Daoy (cell line): ENCODE measurements at places on chromosomes 6 and 20. TPM values are rescaled to one million over a fixed set of nuclear protein-coding genes. Genes with fewer than 3 reads are reported as not detected.

DNA sequence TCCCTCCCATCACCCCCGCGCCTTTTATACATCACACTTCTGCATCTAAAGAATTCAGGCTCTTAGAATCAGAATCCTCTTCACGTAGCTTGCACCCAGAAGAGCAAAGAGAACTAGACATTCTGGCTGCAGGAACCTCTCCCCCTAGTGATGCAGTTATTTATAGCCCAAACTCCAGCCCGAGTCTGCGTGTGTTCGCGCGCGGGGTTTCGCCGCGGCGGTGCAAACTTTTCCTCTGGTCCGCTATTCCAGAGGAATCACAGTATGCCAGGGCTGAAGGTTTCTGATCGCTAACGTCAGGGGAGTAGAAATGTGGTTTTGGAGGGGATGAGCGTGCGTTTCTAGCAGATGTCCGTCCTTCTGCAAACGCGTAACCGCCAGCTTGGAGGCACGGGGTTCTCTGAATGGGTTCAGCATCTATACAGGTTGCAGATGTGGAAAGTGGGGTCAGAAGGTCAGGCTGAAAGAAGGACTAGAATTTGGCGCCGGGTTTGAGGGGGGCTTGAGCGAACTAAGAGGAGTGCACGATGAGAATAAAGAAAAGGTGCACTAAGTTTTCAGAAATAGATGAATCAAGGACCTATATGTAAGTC lies 1.8 kb downstream of the EPHA7 start:
- DNase-seq: no peak

DNA sequence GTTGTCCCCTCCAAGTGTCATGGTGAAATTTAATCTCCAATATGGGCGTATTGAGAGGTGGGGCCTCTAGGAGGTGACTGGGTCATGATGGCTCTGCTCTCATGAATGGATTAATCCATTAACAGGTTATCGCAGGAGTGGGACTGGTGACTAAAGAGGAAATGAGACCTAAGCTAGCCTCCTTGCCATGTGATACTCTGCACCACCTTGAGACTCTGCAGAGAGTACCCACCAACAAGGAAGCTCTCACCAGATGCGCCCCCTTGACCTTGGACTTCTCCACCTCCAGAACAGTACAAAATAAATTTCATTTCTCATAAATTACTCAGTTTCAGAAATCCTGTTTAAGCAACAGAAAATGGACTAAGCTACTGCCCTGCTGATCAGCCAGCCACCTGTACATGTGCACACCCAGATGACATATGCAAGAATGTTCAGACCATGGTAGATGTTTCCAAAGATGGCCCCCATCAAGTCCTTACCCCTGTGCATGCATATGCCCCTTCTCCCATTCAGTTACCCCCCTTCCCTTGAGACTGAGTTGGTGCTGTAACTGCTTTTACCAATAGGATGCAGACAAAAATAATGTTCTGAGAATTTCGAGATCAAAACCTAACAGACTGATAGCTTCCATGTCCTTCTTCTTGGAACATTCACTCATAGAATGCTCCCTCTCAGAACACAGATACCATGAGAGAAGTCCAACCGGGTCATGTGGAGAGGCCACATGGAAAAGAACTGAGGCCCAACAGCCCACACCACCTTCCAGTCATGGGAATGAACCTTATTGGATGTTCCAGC lies 28.4 kb downstream of the MAP3K5 start:
- DNase-seq: no peak

- no peak for DNase-seq
These were observed 10.7 kb upstream of the SLC17A1 start for GRCh38 chr6:25842526-25842925.

The ADA gene
- 4.7 and 6.3 TPM in 2 replicates for total RNA-seq

- peak; percentile 40 for DNase-seq
These were observed 32.4 kb upstream of the ADTRP start for GRCh38 chr6:11810854-11811643.

DNA sequence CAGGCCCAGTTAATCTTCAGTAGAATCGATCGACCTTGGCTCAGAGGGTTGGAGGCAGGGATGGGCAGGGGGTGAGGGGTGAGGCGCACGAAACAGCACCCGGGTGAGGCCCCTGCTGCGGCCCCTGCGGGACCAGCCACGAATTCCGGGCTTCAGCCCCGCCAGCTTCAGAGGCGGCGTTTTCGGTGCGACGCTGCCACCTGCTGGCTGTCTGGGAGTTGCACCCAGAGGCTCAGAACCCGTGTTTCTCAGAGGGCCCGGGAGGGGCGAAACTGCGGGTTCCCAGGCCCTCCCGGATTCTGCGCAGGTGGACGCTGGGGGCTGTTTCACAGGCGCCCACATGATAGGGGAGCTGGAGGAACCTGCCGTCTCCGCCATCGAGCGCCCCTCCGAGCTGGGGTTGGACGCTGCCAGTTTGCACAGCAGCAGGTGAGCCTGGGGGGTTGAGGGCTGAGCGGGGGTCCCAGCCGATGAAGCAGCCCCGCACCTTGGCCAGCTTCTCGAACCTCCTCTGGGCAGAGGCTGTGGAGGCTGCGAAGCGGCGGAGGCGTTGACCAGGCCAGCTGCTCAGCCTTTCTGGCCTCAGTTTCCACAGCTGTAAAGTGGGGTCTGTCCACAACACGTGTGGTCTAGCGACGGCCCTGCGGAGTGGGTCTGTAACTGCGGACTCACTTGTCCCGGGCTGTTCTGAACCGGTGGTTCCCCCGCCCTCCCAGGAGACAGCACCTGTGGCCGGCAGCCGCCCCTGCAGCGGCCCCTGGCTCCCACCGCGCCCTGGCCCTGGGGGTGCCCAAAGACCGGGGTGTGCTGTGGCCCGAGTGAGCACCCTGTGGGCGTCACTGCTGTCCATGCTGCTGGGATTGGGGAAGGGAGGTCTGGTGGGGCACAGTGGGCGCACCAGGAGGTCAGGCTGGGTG lies 2.5 kb upstream of the BHLHE23 start:
- DNase-seq: peak; percentile 78

- no peak for DNase-seq
These were observed 39.5 kb upstream of the PCMTD2 start for GRCh38 chr20:64216036-64216435.

DNA sequence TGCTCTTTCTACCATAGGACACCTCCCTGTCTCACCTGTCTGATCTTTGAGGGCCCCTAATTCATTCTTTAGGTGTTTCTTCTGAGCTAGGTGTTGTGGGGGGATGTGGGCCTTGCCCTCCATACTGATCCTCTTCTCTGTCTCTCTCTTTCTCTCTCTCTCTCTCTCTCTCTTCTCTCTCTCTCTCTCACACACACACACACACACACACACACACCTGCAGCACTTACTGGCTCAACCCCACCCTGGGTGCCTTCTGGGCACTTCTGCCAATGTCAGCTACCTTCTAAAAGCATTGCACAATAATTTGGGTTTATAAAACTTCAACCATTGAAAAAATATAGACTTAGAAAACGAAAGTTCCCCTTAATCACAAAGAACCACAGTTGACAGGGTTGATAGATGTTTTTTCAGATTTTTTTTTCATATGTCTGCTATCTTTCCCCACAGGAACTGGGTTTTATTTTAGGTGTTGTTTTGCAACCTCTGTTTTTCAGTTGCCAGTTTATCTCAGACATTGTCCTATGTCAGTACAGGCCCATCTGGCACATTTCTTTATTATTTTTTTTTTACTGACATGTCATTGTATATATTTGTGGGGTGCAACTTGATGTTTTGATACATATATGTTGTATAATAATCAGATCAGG lies 28.1 kb downstream of the PKIG start:
- no peak for DNase-seq

The CST2 gene
- total RNA-seq: not detected in 2 replicates

- no peak for DNase-seq
These were observed 43.9 kb downstream of the HLA-A start for GRCh38 chr6:29986179-29986781.

GRCh38 chr20:21302664-21303060 lies 469 bp upstream of the XRN2 start:
- DNase-seq: no peak

The OTOR gene
- total RNA-seq: not detected in 2 replicates

GRCh38 chr20:19820555-19821211 lies 62.6 kb downstream of the RIN2 start:
- no peak for DNase-seq

The MED20 gene
- total RNA-seq: 32.1 and 45.1 TPM in 2 replicates

The ATP6V1G2 gene
- 1.5 TPM in 1 of 2 replicates, not detected in the other for total RNA-seq
